ENCODE measurements at places on chromosomes 6 and 20.

DNA sequence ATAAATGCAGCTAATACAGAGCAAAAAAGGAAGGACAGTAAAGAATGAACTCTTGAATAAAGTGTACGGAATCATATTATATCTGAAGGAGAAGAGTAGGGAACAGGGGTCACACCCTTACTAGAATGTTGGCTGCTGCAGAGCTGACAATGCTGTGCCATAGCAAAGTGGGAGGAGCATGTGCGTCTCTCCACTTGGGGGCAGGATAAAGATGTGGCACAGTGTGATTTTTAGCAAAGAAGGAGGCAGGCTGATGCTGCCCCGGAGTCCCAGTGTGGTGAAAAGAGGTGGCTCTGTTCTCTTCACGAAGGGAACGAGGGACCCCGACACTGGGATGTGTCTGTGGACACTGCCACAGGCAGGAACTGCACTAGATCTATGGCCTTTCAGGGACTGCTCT, 67.5 kb downstream of the INSM1 start:
- no peak for DNase-seq

- DNase-seq: no peak
Observed at GRCh38 chr6:144248003-144248402, 37.1 kb upstream of the UTRN start.

GRCh38 chr6:89975991-89976693, 81.9 kb downstream of the GJA10 start:
- no peak for DNase-seq

- no peak for DNase-seq
Observed at GRCh38 chr6:128114164-128114563, 213.3 kb upstream of the THEMIS start.

DNA sequence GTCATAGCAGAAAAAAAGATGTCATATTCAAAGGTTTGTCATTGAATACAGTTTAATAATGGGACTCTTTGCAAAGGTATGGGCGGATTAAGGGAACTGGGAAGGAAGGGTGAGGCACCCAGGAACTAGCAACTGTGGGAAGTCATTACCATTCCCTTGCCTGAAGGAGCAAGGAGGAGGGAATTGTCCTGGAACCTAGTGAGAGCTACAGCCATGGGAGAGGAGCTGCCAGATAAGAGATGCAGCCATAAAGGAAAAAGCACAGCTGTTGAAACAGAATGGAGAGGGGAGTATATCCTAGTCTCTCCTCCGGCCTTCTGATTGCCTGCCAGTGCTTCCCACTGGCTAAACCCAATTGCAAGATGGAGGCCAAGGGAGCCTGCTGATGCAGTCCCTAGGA, 250.6 kb downstream of the BCKDHB start:
- DNase-seq: no peak

- DNase-seq: no peak
Observed at GRCh38 chr6:36663504-36664446, 14.7 kb upstream of the CDKN1A start.
